ENCODE measurements at places on chromosomes 7 and 10. TPM values are rescaled to one million over a fixed set of nuclear protein-coding genes. Genes with fewer than 3 reads are reported as not detected.
A peak's percentile ranks its signal among the peaks of the same experiment; 100 is the strongest.

The GFRA1 gene
- not detected for total RNA-seq

The APBB1IP gene
- total RNA-seq: 48.9 TPM

GRCh38 chr7:124930173-124930623, 573 bp upstream of the POT1 start:
- H3K4me3 ChIP-seq: peak overlapping the region; percentile 98
- peaks cover 15% of the 10 kb centered on the region for H3K4me1 ChIP-seq
- no peak for DNase-seq
- H3K27ac ChIP-seq: peak overlapping the region; percentile 94
- no peaks in the 10 kb centered on the region for H3K27me3 ChIP-seq

GRCh38 chr10:32244421-32245207, 102.3 kb downstream of the EPC1 start:
- H3K36me3 ChIP-seq: no peaks in the 10 kb centered on the region
- no peaks in the 10 kb centered on the region for H3K27me3 ChIP-seq
- no peaks in the 10 kb centered on the region for H3K4me1 ChIP-seq

GRCh38 chr7:41692251-41692650, 10.6 kb downstream of the INHBA start:
- DNase-seq: no peak
- H3K27ac ChIP-seq: no peak overlapping the region
- H3K4me3 ChIP-seq: no peak overlapping the region
- no peaks in the 10 kb centered on the region for H3K4me1 ChIP-seq

GRCh38 chr10:92208736-92209135, 82.1 kb downstream of the CPEB3 start:
- no peaks in the 10 kb centered on the region for H3K27me3 ChIP-seq
- no peaks in the 10 kb centered on the region for H3K36me3 ChIP-seq
- DNase-seq: no peak
- H3K4me3 ChIP-seq: no peak overlapping the region
- peaks cover 4% of the 10 kb centered on the region for H3K4me1 ChIP-seq

Measured in CD8-positive, alpha-beta memory T cell (primary cell).